D721Med (cell line): ENCODE measurements at places on chromosomes 6 and 20.

DNA sequence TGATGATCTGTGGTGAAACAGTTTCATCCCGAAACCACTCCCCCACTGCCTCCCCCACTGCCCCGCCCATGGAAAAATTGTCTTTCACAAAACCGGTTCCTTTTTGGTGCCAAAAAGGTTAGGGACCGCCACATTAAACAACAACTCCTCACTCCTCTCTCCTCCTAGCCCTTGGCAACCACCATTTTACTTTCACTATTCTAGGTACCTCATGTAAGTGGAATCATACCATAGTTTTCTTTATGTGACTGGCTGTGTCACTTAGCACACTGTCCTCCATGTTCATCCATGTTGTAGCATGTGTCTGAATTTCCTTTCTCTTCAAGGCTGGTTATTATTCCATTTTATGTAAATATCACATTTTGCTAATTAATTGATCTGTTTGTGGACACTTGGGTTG, 99.3 kb downstream of the UTRN start:
- no peak for DNase-seq

- no peak for DNase-seq
Observed at GRCh38 chr20:62819494-62820174, 2.8 kb downstream of the COL9A3 start.

DNA sequence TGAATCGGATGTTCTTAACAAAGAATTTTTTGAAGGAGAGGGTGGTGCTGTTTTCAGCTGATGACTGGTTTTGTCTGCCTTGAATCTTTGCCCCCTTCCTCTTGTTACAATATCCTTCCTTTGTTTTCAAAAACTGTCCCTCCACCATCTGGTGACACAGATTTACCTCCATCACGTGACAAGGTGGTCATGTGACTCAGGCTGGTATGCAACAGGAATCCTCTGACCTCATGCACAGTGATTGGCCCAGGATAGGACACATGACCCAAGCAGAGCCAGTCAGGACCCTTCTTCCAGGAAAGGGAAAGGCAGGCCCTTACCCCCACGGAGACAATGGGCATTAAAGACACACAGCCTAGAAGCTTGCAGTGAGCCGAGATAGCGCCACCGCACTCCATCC, 84.7 kb upstream of the MC3R start:
- DNase-seq = no peak

GRCh38 chr6:6591778-6592465, 3.4 kb downstream of the LY86 start:
- no peak for DNase-seq

GRCh38 chr20:13610184-13610583, 28.5 kb downstream of the TASP1 start:
- DNase-seq = no peak

- no peak for DNase-seq
Observed at GRCh38 chr6:139828751-139829519, 454.5 kb upstream of the CITED2 start.

DNA sequence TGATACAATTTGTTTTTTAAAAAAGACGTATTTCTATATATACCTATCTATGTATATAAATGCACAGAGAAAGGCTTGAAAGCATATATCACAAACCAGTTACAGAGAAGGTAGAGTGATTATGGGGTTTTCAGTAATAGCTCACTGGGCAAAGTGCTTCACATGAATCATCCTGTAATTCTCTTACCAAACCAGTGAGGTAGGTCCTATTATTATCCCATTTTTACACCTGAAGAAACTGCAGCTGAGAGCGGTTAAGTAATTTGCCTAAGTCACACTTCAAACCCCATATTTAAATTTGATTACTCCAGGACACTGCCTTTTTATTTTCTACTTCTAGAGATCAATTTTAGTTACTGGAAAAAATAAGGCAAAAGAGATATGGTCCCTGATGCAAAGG, 4.4 kb downstream of the GSS start:
- DNase-seq = no peak

GRCh38 chr6:161507375-161507774, 233.5 kb upstream of the AGPAT4 start:
- no peak for DNase-seq

DNA sequence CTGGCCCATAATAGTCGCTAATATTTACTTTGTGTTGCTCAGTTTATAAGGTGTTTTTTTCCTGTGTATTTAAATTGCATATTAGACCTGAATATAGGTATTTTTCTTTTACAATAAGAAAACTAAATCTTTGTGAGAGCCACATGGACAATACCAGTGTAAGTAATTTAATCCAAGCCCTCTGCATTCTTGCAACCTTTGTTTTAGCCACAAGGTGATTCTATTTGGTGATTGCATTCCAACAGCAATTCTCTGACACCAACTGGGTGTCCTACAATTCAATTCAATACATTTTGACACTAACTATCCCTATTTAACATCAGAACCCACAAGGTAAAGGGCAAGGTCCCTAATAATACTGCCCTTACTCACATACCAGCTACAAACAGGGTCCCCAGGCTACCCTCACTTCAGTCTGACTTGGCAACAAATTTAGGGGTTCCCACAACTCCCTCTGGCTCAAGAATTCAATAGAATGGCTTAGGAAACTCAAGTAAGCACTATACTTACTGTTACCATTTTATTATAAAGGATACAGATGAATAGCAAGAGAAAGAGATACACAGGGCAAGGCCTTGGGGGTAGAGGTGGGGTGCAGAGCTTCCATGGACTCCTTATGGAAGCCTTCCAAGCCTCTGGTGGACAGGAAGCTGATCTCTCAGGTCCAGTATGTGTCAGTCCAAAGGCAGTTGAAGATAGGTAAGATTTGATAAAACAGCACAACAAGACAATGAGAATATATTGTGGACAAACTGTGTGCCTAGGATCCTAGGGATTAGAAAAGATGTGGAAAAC, 169.3 kb downstream of the CD83 start:
- no peak for DNase-seq

DNA sequence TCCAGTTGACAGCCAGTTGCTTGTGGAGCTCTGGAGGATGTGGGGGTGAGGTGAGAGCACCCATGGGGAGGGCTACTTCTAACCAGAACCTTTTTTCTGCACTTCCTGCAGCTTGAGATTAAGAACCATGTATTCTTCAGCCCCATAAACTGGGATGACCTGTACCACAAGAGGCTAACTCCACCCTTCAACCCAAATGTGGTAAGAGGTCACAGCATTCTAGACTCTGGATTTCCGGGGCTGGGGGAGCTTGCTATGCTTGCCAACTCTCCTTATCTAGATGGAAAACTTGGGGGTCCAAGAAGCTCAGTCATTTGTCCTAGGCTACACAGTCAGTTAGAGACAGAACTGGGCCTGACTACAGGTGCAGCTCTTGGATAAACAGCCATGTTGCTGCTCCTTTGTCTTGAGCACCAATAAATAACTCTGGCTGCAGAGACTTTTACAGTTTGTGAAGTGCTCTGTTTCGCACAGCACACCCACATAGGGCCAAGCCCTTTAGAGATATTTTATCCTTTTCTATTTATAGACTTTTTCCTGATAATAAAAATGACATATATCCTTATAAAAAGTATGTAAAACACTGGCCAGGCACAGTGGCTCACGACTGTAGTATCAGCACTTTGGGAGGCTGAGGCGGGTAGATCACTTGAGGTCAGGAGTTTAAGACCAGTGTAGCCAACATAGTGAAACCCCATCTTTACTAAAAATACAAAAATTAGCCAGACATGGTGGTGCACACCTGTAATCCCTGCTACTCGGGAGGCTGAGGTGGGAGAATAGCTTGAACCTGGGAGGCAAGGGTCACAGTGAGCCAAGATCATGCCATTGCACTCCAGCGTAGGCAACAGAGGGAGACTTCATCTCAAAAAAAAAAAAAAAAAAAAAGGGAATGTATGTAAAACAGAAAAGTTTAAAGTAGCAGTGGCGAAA, 10.6 kb upstream of the IFT52 start:
- no peak for DNase-seq

DNA sequence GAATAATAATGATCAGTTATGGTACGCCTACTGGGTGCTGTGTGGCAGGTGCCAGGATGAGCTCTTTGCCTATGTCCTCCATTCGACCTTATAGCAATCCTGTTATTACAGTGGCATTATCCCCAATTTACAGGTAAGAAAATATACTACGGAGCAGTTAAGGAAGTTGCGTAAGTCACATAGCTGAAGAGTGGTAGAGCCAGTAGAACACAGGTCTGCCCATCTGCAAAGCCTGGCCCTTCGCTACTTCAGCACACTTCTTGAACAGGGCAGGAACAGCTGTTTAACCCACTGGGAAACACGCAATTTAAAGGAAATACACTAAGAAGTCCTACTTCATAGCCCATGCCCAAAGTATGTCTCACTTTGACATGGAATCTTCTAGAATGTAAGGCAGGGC, 91.8 kb downstream of the PXDC1 start:
- DNase-seq = no peak

- no peak for DNase-seq
Observed at GRCh38 chr6:90249034-90249433, 47.6 kb downstream of the BACH2 start.

DNA sequence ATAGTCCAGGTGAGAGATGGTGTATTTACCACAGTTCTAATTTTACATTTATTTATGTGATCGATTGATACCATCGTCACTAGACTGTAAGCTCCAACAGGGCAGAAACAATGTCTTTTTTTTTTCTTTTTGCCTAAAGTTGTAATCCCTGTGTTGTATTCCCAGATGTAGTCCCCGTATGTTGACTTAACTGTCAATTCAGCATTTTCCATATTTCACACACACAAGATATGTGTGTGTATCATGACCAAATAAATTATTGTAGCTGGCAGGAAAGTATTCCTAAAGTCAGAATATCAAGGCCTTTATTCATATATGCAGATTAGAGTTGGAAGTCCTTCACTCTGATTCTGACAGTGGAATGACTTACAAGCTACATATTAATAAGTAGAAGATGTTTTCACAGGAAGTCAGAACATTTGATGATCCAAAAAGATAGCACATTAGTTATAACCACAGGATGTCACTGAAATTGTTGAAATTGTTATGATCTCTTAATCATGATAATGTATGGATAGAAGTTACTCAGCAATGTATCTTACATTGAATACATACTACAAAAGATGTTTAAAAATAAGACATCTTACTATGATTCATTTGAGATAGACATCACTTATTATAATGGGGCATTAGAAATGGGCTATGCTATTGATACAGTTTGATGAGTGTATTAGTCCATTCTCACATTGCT, 10.6 kb downstream of the RNF182 start:
- DNase-seq = no peak

DNA sequence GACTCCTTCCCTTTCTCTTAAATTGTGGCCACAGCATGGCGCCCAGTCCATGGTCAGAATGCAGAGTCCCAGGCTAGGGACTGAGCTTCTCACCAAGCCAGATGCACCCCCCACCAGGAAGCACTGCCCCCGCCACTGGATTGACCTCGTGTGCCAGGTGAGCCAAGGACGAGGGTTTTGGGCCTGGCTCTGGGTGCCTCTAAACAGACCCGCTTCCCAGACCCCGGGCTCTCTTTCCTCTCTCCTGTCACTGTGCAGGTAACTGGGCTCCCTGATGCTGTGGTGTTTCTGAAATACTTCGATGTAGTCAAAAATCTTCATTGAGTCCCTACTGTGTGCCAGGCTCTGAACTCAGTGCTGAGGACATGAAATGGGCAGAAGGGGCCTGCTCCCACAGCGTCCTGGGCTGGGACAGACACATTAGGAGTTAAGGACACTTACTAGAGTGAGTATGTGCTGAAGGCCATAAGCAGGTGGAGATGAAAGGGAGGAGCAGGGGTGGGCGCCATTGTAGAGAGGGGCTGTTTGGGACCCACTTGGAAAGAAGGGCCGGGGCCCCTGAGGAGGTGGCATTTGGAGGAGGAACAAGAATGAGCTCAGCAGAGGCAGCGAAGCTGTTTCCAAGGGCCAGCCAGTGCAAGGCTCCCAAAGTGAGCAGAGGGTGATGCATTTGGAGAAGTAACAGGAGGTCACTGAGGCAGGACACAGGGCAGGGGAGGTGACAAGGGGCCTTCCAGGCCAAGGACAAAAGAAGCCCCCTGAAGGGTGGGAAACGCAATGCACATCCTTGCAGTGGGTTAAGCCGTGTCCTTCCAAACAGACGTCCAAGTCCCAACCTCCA, 217.1 kb downstream of the ANKRD60 start:
- DNase-seq = no peak

DNA sequence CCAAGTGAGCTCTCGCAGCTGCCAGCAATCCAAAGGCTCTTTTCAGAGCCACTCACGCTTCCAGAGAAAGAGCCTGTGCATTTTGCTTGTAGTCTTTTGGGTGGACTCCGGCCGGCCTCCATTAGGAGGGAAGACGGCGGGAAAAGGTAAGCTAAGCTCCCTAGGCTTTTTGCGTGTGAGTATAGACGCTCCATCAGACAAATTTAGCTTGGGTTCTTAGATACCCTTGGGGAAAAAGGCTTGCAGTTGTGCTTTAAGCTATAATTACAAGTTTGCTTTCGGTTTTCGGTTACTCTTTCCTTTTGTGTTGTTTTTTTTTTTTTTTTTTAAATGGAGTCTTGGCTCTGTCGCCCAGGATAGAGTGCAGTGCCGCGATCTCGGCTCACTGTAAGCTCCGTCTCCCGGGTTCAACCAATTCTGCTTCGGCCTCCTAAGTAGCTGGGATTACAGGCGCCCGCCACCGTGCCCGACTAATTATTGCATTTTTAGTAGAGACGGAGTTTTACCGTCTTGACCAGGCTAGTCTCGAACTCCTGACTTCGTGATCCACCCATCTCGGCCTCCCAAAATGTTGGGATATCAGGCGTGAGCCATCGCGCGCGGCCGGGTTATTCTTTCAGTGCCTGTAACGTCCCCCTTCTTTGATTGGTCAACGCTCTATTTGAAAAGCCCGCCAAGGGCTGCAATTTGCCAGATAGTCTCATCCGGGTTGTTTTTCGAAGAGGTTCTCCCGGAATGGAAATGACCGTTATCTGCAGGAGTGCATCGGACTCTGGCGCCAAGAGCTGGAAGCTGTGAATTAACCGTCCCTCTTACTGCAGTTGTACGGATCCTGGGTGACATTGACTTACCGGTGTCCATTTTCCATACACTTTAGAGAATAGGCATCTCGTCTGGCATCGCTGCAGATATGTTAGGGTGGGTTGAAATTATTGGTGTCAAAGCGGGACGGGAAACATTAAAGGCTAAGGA, 18.1 kb downstream of the OR2B2 start:
- no peak for DNase-seq

DNA sequence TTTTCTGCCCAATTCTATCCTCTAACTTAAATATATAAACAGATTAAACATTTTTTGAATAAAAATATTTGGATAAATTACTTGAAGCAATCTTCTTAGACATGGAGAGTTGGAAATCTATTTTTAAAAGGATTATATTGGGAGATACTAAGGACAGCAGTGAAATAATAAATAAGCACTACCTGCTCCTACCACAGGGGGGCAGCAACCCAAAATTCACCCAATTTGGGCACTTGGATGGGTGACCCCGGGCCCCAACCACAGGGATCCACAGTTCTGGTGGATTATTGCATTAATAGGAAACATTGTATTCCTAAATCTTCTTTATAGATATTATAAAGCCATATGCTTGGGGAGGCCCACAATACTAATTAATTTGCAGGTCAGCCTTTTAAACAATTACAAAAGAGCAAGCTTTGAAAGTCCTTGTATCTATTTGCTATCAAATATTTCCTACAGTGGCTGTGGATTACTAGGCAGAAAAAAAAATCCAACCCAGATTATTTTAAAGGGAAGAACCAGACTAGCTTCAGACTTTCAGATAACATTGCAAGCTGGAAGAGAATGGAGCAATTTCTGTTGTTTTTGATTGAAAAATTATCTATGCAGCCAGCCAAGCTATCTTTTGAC, 66.4 kb upstream of the PDE10A start:
- no peak for DNase-seq
